ENCODE measurements at places on chromosomes 7 and 10. TPM values are rescaled to one million over a fixed set of nuclear protein-coding genes. Genes with fewer than 3 reads are reported as not detected.
A peak's percentile ranks its signal among the peaks of the same experiment; 100 is the strongest.

DNA sequence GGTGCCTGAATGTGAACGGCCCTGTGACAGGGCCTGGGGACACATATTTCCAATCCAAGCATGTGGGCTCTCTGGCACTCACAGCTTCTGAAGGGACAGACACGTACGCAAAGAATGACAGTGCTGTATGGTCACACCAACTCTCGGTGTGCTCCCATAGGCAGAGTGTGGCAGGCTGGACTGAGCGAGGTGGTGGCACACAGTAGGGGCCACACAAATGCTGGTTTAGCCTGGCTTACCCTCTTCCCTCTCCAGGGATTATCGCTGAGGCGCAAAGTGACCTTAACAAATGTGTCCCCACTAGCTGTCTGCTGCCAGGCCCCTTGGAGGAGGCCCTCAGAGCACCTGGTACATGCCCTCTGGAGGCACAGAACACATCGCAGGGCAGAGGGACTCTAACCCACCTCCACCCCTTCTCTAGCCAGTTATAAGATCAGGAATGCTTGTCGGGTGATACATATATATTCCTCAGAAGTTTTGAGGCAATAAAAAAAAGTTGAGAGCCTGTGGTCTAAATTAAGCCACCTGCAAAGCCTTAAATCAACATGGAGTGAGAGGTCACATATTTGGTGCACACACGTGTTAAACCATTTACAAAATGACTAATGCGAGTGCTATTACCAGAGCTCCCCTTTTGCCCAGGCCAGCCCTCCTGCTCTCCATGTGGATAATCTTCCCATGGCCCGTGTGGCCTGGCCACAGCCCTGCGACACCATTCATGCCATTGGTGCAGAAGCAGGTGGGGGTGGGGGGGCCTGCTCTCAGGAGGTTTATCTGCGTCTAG, 262.8 kb upstream of the GRB10 start:
- no peak for DNase-seq

GRCh38 chr10:80528901-80529300, 8.8 kb upstream of the SH2D4B start:
- no peak for DNase-seq

DNA sequence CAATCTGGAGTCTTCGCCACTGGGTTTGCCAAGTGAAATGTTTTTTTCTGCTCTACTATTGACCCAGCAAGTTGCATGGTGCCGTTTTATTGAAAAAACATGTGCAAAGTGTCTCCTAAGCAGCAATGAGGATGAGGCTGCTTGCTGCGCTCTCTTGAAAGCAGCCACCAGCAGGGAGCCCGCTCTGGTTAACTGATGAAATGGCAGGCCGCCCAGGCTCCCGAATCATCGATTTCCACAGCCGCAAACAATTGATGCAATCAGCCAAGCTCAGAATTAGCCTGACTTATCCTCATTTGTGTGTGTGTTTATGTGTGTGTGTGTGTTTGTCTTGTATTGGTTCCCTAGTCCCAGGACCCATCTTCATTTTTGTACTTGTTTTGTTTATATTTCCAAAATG, 22.2 kb upstream of the LYZL1 start:
- no peak for DNase-seq

- no peak for DNase-seq
Measured at GRCh38 chr7:130232209-130232608, 24.5 kb downstream of the SSMEM1 start.

GRCh38 chr10:3199488-3199887, 26.9 kb upstream of the PITRM1 start:
- no peak for DNase-seq

- no peak for DNase-seq
Measured at GRCh38 chr7:143243614-143244013, 19.6 kb upstream of the GSTK1 start.

DNA sequence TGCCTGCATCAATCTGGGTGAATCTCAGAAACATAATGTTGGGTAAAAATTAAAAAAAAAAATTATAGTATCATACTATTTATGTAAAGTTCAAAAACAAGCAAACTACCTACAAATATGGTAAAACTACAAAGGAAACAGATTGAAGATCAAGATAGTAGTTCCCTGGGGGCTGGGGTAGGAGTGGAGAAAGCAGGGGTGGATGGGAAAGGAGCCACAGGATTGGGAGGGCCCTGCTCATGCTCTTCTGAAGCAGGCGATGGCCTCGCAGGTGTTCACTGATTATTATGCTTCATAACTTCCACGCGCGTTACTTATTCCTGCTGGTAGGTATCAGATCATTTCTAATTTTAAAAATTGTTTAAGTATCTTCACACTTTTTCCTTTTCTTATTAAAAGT, 96.0 kb upstream of the GATA3 start:
- no peak for DNase-seq

GRCh38 chr10:118547282-118547681, 48.2 kb downstream of the PRLHR start:
- DNase-seq: no peak

DNA sequence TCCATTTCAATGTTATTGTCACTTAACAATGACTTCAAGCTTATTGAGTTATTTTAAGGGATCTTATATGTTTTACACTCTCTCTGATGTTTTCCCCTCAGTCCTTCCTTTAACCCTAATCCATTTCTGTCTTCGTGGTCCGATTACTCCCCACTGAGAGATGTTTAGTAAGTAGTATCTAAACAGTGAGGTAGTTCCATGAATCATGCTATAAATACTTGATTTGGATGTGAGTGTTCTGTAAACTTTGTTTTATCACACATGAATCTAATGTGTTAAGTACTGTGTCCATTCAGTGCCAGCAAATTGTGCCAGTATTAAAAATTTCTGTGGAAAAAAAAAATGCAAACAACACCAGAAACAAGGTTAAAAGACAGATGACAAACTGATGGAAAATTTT, 18.6 kb downstream of the RPP30 start:
- no peak for DNase-seq

DNA sequence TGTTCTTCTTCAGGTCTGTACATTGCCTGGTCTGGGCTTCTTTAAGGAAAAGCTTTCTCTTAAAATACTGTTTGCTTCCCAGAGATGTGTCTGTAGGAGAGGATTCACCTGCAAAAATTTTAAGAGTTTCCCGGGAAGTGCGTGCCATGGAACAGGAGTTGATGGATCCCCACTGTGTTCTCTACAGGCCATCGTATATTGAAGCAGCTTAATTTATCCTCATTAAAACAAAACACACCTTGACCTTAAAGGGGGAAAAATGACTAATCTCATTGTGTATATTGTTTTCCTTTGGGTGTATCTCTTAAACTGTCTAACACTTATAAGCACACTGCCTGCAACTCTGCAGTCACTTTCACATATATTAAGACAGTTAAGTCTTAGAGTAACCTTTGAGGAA, 111.4 kb downstream of the ST7 start:
- DNase-seq: no peak

GRCh38 chr10:5442065-5442989, 30.0 kb downstream of the NET1 start:
- no peak for DNase-seq

- DNase-seq: peak; percentile 46
Measured at GRCh38 chr7:60706-61105, 131.7 kb upstream of the FAM20C start.

DNA sequence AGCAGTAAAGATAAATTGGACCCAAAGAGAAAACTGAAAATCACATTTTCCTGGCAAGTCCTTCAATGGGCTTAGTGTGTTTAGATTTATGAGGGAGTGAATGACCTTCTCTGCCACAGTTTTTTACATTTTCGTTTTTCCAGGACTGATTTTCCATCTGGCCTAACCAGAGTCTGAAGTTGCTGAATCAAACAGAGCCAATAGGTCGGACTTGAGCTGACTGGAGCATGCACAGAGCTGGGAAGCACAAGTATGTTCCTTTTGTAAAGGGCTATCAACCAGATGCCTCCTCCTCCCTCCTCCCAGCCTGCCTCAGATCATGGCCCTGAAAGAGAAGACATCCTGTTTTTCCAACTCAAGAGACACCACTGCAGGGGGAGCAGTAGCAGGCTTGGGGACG, 126.0 kb upstream of the ANKRD1 start:
- no peak for DNase-seq

DNA sequence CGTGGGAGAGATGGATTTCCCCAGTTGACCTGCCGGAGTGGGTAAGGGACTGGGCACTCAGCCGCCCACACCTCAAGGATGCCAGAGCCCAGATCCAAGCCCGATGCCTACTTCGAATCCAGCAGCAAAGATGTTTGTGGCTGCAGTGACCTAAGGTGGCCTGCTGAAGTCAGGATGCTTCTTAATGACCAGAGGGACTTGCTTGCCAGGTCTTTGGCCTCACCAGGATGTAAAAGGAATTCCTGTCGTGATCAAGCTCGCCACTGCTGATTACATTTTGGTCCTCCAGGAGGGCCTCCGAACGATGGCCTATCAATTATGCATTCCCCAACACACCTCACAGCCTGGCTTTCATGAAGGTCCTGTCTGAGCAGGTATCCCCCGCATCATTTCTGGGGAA, 349.5 kb upstream of the ZMIZ1 start:
- no peak for DNase-seq

DNA sequence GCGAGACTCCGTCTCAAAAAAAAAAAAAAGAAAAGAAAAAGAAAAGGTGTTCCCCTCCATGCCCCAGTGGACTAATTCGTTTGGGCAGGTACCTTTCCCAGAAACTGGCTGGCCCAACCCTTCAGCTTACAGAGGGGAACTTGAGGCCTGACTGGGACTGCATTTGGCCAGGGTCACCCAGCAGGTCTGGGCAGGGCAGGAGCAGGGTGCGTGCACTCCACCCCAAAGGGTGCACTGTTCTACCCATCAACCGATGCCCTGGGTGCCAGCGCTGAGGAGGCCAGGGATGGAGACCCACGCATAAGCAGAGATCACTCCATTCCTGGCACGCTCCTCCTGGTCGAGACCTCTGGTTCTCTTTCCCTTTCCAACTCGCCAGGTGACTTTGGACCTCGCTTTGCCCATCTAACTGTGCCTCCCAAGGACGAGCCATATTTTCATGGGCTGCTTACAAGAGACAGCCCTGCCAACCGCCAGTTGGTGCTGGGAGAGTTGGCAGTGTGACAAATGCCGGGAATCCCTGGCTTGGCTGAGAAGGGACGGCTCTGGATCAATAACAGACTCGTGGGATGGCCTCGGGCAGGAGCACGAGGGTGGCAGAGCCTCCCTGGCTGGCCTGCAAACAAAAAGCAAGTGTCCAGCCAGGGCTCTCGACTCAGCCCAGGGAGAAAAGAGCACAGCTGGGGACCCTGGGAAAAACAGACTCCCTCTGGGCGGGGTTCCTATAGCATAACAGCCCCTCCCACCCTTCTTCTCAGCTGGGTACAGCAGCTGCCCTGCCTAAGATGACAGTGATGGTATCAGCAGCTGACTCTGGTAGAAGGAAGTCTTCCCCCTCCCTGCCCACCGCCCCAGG, 7.9 kb downstream of the HSPB1 start:
- DNase-seq: no peak

GRCh38 chr7:139078399-139078798, 31.1 kb downstream of the ZC3HAV1 start:
- DNase-seq: no peak

DNA sequence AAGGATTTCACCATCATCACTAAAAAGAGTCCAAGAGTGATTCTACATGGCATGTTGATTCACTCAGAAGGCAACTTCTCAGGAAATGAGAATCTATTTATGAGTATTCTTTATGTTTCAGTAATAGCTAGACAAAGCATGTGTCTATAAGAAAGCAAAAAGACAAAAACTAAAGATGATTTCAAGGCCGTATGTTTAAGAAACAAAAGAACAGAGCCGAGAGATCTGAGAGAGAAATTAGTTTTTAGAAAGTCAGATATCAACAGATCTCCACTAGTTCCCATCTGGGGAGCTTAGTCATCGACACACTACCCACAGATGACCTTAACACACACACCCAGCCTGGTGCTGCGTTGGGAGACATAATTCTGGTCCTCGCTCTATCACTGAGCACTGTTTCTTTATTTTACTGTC, 21.0 kb downstream of the PIP4K2A start:
- no peak for DNase-seq

- no peak for DNase-seq
Measured at GRCh38 chr7:147646568-147646967, 944.0 kb upstream of the C7orf33 start.

DNA sequence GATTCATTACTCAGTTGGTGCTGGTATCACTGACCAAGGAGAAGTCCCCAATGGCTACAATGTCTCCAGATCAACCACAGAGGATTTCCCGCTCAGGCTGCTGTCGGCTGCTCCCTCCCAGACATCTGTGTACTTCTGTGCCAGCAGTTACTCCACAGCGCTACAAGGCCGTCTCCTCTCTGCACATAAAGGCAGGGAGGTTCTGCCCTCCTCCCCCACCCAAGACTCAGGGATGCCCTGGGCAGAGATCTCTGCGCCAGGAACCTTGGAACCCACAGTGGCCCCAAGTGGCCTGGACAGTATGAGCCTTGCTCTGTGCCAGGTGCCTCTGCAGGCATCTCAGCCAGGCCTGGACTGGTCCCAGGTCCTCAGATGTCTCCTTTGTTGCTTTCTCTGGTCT, 193.4 kb upstream of the PRSS58 start:
- peak; percentile 40 for DNase-seq

DNA sequence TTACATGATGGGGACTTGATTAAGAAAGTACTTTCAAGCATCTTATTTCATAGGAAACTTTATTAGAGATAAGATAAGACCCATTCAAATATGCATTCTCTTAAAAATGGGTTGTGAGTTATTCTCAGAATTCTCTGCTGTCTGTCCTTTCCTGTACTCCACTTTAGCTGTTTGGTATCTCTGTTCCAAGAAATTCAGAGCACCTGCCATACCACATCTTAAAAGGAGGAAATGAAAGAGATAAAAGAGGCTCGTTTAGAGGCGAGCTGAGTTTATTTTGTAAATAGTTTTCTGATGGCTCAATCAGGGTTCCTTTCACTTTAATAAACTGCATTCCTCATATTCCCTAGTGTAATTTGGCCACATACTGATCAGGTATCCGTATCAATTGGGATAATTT, 87.2 kb downstream of the MDFIC start:
- DNase-seq: no peak

GRCh38 chr10:11742009-11742778, at the start of gene ECHDC3:
TSS of gene ECHDC3 (plus strand) at chr10:11742382. CDS start at chr10:11742577, 195 bp downstream.
- DNase-seq: peak; percentile 72

PON1 gene
- not detected for total RNA-seq

CCM2 gene
- total RNA-seq: 26.4 TPM

SKIDA1 gene
- 3.3 TPM for total RNA-seq

SH3PXD2A gene
- total RNA-seq: 30.9 TPM

EFCAB10 gene
- not detected for total RNA-seq

CNNM1 gene
- 0.29 TPM for total RNA-seq

ABCF2 gene
- total RNA-seq: 27.1 TPM

ADRA2A gene
- 0.83 TPM for total RNA-seq

VSIR gene
- 55.1 TPM for total RNA-seq

PDE1C gene
- 89.8 TPM for total RNA-seq

ZNF518A gene
- 13.2 TPM for total RNA-seq

BEND7 gene
- 15.3 TPM for total RNA-seq

NPY4R2 gene
- total RNA-seq: 0.46 TPM

SDK1 gene
- 2.4 TPM for total RNA-seq

ARHGEF35 gene
- total RNA-seq: 2.8 TPM

HSPA14 gene
- 7.4 TPM for total RNA-seq

All from right cardiac atrium (tissue), 5 donors.